ENCODE measurements at places on chromosomes 6 and 20. TPM values are rescaled to one million over a fixed set of nuclear protein-coding genes. Genes with fewer than 3 reads are reported as not detected.
A peak's percentile ranks its signal among the peaks of the same experiment; 100 is the strongest.

- H3K27ac ChIP-seq: no peak overlapping the region
- no peaks in the 10 kb centered on the region for H3K27me3 ChIP-seq
- no peak for DNase-seq
- no peaks in the 10 kb centered on the region for H3K36me3 ChIP-seq
Observed at GRCh38 chr6:142592876-142593275, 291.1 kb downstream of the ADGRG6 start.

- DNase-seq: no peak
- H3K4me1 ChIP-seq: no peaks in the 10 kb centered on the region
- H3K4me3 ChIP-seq: no peak overlapping the region
- H3K36me3 ChIP-seq: no peaks in the 10 kb centered on the region
- H3K27me3 ChIP-seq: no peaks in the 10 kb centered on the region
Observed at GRCh38 chr6:119171088-119171841, 92.8 kb upstream of the FAM184A start.

The ZNF311 gene
- 2.0 TPM for total RNA-seq

The GMPR gene
- total RNA-seq: not detected

- peaks cover 7% of the 10 kb centered on the region for H3K27me3 ChIP-seq
- H3K27ac ChIP-seq: no peak overlapping the region
- peak; percentile 82 for DNase-seq
- peak overlapping the region; percentile 44 for H3K4me3 ChIP-seq
- no peaks in the 10 kb centered on the region for H3K36me3 ChIP-seq
- H3K4me1 ChIP-seq: peaks cover 36% of the 10 kb centered on the region
Observed at GRCh38 chr6:137415127-137415833, 78.9 kb downstream of the OLIG3 start.

GRCh38 chr6:26214803-26215584 lies 127.8 kb downstream of the HFE start:
- peaks cover 7% of the 10 kb centered on the region for H3K4me1 ChIP-seq
- peak overlapping the region; percentile 11 for H3K27ac ChIP-seq
- no peaks in the 10 kb centered on the region for H3K27me3 ChIP-seq
- H3K36me3 ChIP-seq: no peaks in the 10 kb centered on the region
- peak overlapping the region; percentile 85 for H3K4me3 ChIP-seq
- no peak for DNase-seq

The IPCEF1 gene
- 0.25 TPM for total RNA-seq

The CAPN11 gene
- total RNA-seq: 0.40 TPM

DNA sequence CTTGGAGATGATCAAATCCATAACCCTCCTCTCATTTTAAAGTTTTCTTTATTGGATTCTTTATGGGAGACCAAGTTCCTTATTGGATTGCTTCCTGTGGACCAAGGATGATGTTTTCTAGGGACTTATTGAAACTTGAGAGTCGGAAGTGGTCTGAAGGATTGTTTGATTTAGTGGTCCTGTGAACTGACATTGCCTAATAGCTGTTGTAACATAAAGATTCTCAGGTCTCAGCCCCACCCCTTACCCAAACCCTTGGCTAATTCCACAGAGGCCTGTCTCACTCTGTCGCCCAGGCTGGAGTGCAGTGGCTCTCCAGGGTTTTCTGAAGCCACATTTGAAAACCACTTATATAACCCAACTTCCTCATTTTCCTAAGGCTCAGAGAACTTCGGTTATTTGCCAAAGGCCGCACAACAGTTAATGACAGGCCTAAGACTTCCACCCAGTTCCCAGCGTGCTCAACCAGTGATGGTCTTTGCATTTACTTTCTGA lies 77.0 kb downstream of the ATXN1 start:
- no peak overlapping the region for H3K4me3 ChIP-seq
- H3K27ac ChIP-seq: no peak overlapping the region
- no peak for DNase-seq
- no peaks in the 10 kb centered on the region for H3K36me3 ChIP-seq
- no peaks in the 10 kb centered on the region for H3K27me3 ChIP-seq

- H3K4me1 ChIP-seq: no peaks in the 10 kb centered on the region
- no peaks in the 10 kb centered on the region for H3K27me3 ChIP-seq
- no peaks in the 10 kb centered on the region for H3K36me3 ChIP-seq
- H3K4me3 ChIP-seq: no peak overlapping the region
- no peak overlapping the region for H3K27ac ChIP-seq
Observed at GRCh38 chr6:35294308-35294945, 3.2 kb upstream of the DEF6 start.

GRCh38 chr20:45998761-45999160 lies 9.9 kb upstream of the MMP9 start:
- no peak for DNase-seq
- H3K4me3 ChIP-seq: no peak overlapping the region
- peaks cover 5% of the 10 kb centered on the region for H3K4me1 ChIP-seq
- no peaks in the 10 kb centered on the region for H3K27me3 ChIP-seq
- H3K27ac ChIP-seq: no peak overlapping the region

DNA sequence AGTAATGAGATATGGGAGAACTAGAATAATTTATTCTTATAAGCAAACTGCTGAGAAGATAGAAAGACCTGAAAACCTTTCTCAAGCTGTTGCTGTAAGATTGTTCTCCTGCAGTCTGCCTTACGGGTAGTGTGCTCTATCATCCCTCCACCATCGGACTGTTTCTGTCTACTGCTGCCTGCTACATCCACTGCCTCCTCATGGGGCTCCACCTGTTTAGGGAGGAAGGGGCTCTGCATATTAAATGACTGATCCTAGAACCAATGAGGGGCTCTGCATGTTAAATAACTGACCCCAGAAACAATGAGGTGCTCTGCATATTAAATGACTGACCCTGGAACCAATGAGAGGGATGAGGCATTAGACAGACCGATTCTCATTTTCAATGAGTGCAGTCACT lies 654.6 kb downstream of the KIF16B start:
- H3K27me3 ChIP-seq: no peaks in the 10 kb centered on the region
- H3K36me3 ChIP-seq: no peaks in the 10 kb centered on the region

DNA sequence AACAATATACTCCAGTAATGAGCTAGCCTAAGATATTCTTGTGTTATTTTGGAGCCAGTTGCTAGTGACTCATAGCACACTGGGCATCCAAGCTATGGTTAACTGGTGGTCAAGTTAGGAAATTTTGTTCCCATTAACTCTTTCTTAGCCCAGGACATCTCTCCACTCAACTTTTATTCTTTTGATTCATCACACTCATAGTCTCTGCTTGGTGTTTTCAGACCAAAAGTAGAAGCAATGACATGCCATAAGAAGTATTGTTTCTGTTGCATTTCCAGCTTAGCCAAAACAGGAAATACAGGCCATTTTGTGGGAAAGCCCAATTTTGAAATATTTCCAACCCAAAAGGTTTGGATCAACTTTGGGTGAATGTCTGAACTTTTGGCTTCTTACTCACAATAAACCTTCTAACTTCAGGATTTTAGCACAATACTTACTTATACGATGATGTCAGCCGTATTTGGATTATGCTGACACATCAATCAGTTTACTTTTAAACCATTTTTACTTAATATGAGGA lies 31.6 kb upstream of the CCN2 start:
- no peak overlapping the region for H3K4me3 ChIP-seq
- no peaks in the 10 kb centered on the region for H3K4me1 ChIP-seq
- H3K36me3 ChIP-seq: no peaks in the 10 kb centered on the region

DNA sequence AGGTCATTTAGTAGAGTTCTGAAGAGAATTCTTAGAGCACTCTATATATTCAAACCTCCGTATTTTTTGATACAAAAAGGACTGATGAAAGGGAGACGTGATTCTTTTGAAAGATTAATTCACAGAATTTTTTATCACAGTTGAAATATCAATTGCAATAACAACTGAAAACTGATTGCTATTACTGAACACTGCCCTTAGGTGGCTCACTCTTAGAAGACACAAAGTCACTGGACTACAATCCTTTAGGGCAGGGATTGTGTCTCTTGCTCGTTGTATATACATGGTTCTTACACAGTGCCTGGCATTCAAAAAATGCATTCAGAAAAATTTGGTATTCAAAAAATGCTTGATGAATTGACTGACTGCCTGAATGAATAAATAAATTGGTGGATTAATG lies 17.1 kb upstream of the CALHM6 start:
- no peaks in the 10 kb centered on the region for H3K27me3 ChIP-seq
- peak; percentile 24 for DNase-seq
- H3K4me1 ChIP-seq: peaks cover 16% of the 10 kb centered on the region
- no peak overlapping the region for H3K4me3 ChIP-seq
- no peak overlapping the region for H3K27ac ChIP-seq

DNA sequence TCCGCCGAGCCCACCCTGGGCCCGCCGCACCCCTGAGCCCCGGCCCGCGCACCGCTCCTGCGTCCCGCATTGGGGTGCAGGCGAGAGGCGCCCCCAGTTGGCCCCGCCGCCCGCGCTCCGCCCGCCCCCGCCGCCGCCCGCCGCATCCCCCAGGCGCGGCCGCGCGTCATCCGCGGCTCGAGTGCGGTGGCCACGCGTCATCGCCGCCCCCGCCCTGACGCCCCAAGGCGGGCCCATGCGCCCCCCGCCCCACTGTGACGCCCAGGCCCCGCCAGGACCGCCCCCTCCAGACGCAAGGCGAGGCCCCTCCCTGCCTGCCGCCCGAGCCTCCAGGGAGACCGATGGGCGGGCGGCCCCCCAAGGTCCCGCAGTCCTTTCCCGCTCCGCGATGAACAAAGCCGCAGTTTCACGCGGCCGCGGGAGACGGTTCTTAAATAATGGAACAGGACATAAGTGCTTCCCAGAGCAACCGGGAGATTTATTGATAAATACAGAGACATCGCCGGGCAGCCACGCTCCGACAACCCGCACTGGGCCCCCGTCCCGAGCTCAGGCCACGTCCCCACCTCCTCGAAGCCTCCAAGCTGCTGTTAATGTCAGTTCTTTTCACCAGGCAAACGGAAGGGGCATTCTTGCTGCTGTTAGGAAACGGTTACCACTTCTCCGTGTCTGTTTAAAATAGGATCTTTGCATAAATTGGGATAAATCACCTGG lies at the start of gene ANKRD60:
Gene ANKRD60 (minus strand): TSS at position 170 of the 714 bp plus-strand sequence. CDS start 0 bp downstream, at position 170.
- H3K36me3 ChIP-seq: no peaks in the 10 kb centered on the region
- peaks cover 3% of the 10 kb centered on the region for H3K4me1 ChIP-seq
- no peak within 1 kb of the TSS for H3K27ac ChIP-seq
- peak within 1 kb of the TSS; percentile 47 for H3K4me3 ChIP-seq
- peak; percentile 76 for DNase-seq
- H3K27me3 ChIP-seq: peaks cover 71% of the 10 kb centered on the region

GRCh38 chr6:75230484-75231325 lies 12.9 kb downstream of the COX7A2 start:
- peaks cover 22% of the 10 kb centered on the region for H3K4me1 ChIP-seq
- no peak overlapping the region for H3K27ac ChIP-seq
- no peaks in the 10 kb centered on the region for H3K27me3 ChIP-seq
- no peaks in the 10 kb centered on the region for H3K36me3 ChIP-seq

DNA sequence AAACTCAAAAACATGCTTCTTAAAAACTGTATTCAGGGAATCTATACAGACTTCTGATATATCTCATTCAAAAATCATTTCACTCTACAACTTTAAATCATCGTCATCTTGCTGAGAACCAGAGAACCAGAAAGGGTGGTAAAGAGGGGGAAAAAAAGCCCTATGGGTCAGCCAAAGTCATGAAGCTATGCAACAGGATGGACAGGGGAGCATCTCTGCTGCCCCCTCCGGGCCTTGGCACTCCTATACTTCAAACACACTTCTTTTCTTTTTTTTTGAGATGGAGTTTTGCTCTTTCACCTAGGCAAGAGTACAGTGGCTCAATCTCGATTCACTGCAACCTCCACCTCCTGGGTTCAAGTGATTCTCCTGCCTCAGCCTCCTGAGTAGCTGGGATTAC lies 73.5 kb upstream of the NFATC2 start:
- H3K4me3 ChIP-seq: no peak overlapping the region
- H3K27me3 ChIP-seq: no peaks in the 10 kb centered on the region
- no peaks in the 10 kb centered on the region for H3K4me1 ChIP-seq
- H3K27ac ChIP-seq: no peak overlapping the region

- no peak for DNase-seq
- no peak overlapping the region for H3K27ac ChIP-seq
- H3K36me3 ChIP-seq: no peaks in the 10 kb centered on the region
- H3K27me3 ChIP-seq: no peaks in the 10 kb centered on the region
- no peak overlapping the region for H3K4me3 ChIP-seq
Observed at GRCh38 chr6:22064558-22064957, 232.3 kb downstream of the PRL start.

GRCh38 chr6:38015341-38015740 lies 195.8 kb downstream of the ZFAND3 start:
- no peaks in the 10 kb centered on the region for H3K27me3 ChIP-seq
- peaks cover 1% of the 10 kb centered on the region for H3K4me1 ChIP-seq
- no peak for DNase-seq
- H3K4me3 ChIP-seq: no peak overlapping the region
- H3K27ac ChIP-seq: no peak overlapping the region
- no peaks in the 10 kb centered on the region for H3K36me3 ChIP-seq

GRCh38 chr6:155245193-155245592 lies 18.6 kb upstream of the CLDN20 start:
- H3K4me1 ChIP-seq: no peaks in the 10 kb centered on the region
- no peaks in the 10 kb centered on the region for H3K27me3 ChIP-seq
- no peaks in the 10 kb centered on the region for H3K36me3 ChIP-seq
- H3K27ac ChIP-seq: no peak overlapping the region

DNA sequence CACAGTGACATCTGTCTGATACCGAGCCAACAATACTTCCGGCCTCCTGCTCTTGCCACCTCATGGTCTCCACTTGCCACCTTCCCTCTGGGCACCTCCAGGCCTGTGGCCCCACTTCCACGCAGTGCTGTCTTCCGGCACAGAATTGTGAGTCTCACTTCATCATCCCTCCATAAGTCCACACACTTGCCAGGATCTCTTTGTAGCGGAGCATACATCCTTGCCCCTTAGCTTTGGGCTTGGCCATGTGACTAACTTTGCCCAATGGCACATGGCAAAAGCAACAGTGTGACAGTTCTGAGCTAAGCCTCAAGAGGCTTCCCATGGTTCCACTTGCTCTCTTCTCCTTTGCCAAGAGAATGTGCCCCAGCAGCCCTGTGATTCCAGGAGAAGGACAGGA lies 4.5 kb upstream of the C20orf202 start:
- DNase-seq: no peak
- no peaks in the 10 kb centered on the region for H3K4me1 ChIP-seq
- H3K4me3 ChIP-seq: no peak overlapping the region
- H3K27ac ChIP-seq: no peak overlapping the region

The SRSF3 gene
- total RNA-seq: 297 TPM

- no peak overlapping the region for H3K4me3 ChIP-seq
- H3K4me1 ChIP-seq: peaks cover 17% of the 10 kb centered on the region
- no peak overlapping the region for H3K27ac ChIP-seq
Observed at GRCh38 chr6:116881236-116881635, 4.2 kb downstream of the RFX6 start.

DNA sequence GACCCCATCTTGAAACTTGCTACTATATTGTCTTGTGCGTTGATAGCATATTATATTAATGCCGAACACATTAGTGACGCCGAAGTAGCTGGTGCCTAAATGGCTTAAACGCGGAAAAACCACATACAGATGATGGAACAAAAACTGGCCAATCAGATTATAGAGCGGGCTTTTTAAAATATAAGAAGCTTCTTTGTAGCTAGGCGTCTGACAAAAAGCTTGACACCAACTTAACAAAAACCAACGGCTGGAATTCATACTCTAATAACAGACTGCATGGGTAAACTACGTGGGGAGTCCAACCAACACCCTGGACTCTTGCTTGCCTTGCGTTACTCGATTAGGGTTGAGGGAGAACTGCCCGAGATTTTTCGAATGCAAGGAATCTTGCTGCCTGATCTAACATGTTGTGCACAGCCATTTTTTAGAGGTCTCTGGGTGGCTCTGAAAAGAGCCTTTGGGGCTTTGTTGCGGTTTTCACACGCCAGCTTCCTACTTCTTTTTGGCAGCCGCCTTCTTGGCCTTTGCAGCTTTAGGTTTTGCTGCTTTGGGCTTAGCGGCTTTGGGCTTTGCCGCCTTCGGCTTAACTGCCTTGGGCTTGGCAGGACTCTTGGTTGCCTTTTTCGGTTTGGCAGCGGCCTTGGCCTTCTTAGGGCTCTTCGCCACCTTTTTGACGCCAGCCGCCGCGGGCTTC lies 45.7 kb downstream of the OR2B2 start:
- peak overlapping the region; percentile 71 for H3K4me3 ChIP-seq
- no peaks in the 10 kb centered on the region for H3K36me3 ChIP-seq
- no peaks in the 10 kb centered on the region for H3K27me3 ChIP-seq
- peak; percentile 60 for DNase-seq
- H3K27ac ChIP-seq: peak overlapping the region; percentile 83
- H3K4me1 ChIP-seq: peaks cover 9% of the 10 kb centered on the region

Data from neural progenitor cell (in vitro differentiated cells).